ENCODE measurements at places on chromosomes 12 and 14.

DNA sequence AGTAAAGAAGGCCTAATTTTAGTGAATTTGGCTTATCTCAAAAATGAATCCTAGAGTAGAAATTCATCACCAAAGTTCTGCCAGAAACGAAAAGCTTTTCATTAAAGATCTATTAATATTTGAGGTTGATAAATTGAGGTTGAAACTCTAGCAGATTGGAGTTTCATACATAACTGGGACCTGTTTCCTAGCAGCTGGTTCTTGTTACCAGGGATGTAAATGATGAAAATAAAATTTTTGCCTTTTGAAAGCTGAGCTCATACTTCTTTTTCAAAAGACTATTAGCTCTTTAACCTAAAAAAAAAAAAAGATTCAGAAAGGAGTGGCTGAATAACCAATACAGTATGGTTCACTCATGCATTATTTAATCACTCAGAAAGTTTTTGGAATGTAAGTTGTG is 98.3 kb downstream of the PTGER2 start:
- DNase-seq, result no peak

GRCh38 chr12:83389237-83389996 is 702.7 kb downstream of the TMTC2 start:
- no peak for DNase-seq

DNA sequence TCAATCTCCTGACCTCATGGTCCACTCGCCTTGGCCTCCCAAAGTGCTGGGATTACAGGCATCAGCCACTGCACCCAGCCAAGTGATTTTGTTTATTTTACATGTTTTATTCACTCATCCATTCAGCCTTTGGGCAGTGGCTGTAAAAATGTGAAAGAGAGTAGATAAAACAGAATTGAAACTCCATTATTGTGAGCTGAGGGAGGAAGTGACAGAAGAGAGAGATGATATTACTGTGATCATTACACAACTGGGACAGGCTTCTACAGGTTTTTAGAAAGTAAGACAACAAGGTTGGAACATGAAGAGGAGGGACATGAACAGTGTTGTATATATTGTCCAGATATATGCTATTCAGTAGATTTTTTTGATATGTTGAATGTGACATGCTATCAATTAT is 25.0 kb downstream of the CREBL2 start:
- no peak for DNase-seq

GRCh38 chr14:100389497-100390104 is 66.5 kb downstream of the SLC25A47 start:
- no peak for DNase-seq

GRCh38 chr12:120996133-120996746 is 17.9 kb downstream of the HNF1A start:
- DNase-seq, result no peak

GRCh38 chr12:104219908-104220404 is 4.4 kb downstream of the TXNRD1 start:
- DNase-seq, result no peak

DNA sequence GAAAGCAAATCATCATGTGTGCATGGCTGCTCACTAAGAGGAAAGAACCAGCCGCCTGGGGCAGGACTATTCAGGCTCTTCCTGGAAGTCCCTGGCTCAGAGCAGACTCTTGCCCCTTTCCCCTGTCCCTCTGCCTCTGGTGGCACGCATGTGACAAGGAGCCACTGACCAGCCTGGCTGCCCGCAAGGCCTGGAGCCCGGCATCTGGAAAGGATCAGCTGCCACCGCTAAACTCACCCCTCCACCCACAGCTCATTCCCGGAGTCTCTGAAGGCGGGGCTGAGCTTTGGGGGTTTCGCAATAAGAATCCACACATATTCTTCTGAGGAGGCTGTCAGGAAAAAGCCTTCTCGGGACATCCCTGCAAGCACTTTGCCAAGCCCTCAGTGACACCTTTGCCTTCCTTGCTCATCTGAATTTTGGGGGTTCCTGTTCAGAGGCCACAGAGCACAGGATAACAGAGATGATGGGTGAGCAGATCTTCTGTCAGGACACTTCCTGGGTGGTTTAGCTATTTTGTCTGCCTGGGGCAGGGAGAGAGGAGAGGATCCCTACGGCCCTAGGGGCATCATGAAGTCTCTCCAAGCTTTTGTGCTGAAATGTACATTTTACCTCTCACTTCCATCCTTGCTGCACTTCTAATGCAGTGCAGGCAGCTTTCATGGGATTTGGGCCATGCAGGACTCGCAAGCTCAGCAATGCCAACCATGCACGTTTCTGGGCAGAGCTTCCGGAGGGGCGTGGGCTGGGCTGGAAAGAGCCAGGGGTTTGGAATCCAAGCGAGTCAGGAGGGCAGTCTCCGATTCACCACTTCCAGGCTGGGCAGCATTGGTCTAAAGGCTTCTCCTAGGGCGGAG is 124.8 kb upstream of the MAP1LC3B2 start:
- DNase-seq, result no peak

GRCh38 chr14:92458136-92459029 is 55.2 kb upstream of the RIN3 start:
- no peak for DNase-seq

DNA sequence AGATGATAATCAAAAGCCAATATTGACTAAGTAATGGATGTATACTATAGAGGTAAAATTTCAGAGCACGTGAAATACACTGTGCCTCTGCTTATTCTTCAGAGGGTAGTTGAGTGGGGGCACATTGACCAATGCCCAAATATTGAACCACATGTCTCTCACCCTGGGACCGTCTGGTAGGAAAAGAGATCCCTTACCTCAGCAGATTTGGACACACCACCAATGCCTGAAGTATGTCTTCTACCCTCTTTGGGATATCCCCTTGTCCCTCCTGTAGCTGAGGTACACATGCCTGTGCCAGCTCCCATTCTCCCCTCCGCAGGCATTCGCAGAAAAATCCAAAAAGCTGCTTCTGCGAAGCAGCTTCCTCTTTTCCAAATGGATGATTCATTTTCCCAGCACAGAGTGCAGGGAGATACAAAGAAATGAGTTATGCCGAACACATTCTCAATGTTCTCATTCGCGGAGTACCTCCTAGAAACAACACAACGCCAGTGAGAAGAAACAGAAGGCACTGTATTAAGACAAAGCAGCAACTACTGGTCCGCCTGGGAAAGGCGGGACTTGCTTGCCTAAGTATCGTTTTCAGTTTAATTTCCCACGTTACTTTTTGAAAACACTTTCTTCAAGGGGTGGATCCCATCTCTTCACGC is 691 bp downstream of the ZFYVE26 start:
- no peak for DNase-seq

- no peak for DNase-seq
These were observed 7.1 kb upstream of the ARL1 start for GRCh38 chr12:101414533-101415119.

GRCh38 chr12:124827588-124828184 is 36.0 kb downstream of the SCARB1 start:
- no peak for DNase-seq

GRCh38 chr14:54653712-54654469 is 87.0 kb downstream of the SAMD4A start:
- DNase-seq, result no peak

GRCh38 chr14:51652168-51653078 is 713 bp downstream of the FRMD6 start:
- DNase-seq, result peak; percentile 11

DNA sequence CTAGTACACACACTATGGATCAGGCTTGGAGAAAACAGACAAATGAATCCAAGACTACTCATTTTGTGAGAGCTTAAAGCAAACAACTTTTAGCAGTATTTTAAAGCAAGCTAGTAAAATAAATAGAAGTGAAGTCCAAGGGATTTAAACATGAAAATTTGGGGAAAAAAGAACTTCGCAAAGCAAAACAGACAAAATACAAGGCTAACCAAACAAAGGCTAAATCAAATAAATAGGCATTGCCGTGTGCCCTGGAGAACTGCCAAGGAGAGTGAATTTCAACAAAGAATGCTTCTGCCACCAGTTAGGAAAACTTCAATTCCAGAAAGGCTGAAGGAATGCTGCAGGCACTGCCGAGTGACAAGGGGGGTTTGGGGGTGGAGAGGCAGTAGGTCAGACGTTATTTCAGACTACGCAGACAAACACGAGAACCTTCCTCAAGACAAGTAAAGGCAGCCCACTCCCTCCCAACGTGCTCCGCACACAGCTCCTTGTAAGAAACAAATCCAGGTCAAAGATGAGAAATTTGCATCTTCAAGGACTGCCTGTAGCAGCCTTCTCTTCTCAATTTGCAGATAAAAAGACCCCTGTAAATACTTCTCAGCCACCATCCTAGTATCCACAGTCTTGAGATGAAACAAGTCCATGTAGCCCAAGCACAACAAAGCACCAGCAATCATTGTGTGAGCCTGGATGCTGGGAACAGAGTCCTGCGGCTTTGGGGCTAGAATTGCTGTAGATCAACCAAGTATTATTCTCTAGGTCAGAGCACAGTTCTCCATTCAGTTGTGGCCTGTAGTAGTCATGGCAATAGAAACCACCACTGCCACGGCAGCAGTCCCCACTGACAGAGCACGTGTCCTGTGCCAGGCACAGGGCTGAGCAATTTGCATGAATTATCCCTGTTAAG is 43.3 kb downstream of the EFCAB11 start:
- no peak for DNase-seq

DNA sequence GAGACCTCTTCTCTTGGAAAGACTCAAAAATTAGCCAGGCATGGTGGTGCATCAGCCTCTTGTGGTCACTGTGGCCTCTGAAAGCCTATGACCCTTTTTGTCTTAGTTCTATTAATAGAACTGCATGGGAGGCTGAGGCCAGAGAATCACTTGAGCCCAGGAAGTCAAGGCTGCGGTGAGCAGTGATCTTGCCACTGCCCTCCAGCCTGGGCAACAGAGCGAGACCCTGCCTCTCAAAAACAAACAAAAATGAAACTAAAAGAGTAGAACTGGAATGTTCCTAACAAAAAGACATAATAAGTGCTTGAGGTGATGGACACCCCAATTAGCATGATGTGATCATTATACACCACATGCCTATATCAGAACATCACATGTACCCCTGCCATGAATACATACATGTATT is 197.0 kb upstream of the EEA1 start:
- no peak for DNase-seq

DNA sequence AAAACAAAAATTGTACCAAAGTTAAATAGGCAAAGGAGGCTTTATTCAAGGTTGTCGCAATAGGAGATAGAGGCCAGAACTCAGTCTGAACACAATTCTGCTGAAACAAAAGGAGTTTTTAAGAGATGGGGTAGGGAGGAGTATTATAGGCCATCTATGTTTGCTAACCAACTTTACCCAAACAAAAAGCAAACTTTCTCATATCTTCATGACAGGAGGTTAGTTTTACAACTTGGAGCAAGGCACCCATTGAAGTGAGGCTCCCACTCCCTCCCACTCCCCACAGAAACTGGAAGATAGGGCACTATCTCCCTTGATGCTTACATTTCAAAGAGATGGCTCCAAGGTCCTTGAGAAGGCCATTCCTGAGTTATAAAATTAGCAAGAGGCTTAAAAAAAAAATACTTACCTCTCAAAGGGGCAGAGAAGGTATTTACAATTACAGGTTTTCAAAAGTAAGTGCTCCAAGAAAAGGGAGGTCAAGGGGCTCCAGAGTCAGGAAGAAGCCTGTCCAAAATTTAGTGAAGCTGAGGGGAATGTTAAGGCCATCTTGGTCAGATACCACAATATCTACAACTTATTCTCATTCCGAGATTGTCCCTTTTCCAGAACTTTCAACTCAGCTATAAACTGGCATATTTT is 84.4 kb upstream of the DHRS4 start:
- no peak for DNase-seq

GRCh38 chr12:14396071-14396470 is 30.6 kb downstream of the ATF7IP start:
- DNase-seq, result no peak

DNA sequence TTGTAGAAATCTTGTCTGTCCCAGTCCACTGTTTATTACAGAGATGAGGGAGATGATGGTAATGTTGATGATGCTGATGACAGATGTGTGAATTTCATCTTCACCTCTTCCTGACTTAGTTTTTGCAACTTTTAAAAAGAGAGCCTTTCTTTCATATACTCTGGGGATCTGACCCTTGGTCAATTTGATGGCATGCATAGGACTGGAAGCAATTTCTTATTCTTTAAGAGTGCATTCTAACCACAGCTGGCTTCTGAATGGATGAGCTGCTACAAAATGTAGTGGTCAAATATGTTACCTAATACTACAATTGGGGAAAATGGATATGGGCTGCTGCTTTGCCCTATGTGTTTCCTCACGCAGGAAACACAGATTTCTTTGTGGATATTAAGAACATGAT is 80.8 kb downstream of the MYRFL start:
- DNase-seq, result no peak

DNA sequence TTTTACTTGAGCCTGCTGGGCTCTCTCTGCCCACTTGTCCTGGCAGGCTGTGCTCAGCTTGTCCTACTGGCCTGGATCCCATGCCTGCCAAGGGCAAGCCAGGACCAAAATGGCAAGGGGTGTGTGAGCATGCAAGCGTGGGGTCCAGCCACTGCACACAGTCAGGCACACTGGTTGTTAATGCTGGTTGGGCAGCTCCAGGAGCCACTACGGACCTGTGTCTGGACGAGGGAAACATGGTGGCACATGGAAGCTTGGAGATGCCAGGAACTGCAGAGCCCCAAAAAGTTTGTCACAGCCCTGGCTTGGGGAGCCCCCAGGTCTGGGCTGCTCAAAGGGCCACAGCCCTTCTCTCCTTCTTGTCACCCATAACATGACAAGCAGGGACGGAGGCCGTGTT is 83.8 kb downstream of the ACSS3 start:
- no peak for DNase-seq

- DNase-seq, result peak; percentile 40
These were observed 759 bp upstream of the KLC1 start for GRCh38 chr14:103628221-103628683.

DNA sequence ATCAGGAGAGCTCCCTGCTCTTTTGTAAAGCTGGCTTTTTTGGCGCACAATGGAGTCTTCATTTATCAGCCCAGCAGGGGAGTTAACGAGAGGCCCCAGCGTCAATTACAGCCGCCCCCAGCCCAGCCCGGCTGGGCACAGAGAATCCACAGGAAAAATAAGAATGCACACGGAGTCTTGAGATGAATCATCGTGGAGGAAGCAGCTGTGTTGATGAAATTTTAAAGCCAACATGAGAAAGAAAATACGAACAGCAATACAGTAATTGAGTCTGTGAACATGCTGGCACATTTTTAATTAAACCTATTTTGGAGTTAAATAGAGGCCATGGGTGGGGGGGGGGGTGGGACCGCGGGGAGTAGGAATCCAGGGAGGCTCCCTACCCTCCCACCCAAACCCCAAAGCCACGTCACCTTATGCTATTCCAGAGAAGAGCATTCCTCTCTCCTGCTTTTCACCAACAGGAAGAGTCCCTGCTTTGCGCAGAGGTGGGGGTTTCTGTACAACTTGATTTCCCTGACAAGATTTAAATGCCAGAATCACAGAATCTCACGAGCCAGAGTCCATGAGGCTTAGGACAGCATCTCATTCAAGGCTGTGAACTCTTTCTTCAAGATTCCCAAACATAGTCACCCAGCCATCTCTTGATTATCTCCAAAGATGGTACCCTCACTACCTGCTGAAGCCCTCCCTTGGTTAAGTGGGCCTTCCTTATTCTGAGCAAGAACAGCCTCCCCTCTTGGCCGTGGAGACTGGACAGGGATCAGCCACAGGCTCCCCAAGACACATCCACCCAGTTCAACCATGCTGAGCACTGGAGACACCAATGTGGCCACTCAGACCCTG is 50.3 kb downstream of the CCNK start:
- no peak for DNase-seq

- no peak for DNase-seq
These were observed 218.2 kb downstream of the ASCL1 start for GRCh38 chr12:103175625-103176024.

GRCh38 chr12:119072440-119072839 is 91.1 kb downstream of the SRRM4 start:
- no peak for DNase-seq

GRCh38 chr14:95531473-95531872 is 3.4 kb upstream of the GLRX5 start:
- no peak for DNase-seq
